NCI-H1105 (cell line): ENCODE measurements at places on chromosomes 5 and 9.

DNA sequence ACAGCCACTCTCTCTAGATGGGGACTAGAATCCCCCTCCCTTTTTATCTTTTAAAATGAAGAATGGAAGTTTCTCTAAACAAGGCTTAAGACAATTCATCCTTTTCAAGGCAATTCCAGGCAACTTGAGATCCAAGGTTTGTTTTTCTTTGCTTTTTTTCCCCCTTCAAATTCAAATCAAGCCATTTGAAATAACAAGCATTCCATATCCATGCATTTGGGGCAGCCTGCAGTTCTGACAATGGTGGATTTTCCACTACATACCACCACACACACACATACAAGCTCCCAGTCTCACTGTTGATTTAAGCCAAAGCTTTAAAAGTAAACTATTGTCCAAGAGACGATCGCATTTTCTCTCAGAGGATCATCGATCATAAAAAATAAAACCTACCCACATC, 424 bp downstream of the INSYN2B start:
- DNase-seq = no peak

DNA sequence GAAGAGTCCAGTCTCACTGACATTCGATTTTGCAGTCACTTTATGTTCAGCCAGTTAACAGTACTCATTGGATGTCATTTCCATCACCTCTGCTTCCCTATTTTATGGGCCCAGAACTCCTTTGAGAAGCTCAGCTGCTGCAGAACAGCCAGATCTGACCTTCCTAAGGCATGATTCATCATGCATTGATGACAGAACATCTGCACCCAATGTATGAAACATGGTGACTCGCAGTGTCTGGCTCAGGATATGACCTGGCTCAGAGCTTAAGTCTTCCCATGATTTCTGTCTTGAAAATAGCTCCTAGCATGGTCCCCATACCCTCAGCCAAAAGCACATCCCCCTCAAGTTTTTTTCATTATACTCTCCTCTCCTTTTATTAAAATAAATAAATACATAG, 92.6 kb upstream of the TRIM32 start:
- no peak for DNase-seq

DNA sequence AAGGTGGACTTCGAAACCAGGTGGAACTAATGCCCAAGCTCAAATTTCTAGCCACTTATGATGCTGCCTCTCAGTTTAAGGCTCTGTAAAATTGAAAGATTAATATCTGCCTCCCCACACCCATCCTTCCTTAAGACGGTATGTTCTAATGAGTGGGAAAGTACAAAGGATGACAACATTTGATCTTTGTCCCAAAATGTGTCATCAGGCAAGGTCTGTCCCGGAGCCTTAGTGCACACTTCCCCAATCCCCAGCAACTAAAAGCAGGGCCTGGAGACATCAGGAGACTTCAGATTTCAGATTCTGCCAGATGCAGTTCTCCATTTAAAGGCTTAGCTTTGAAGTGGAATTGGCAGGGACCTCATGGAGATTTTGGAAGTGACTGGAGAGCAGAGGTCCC, 316.5 kb downstream of the ASTN2 start:
- DNase-seq = no peak

DNA sequence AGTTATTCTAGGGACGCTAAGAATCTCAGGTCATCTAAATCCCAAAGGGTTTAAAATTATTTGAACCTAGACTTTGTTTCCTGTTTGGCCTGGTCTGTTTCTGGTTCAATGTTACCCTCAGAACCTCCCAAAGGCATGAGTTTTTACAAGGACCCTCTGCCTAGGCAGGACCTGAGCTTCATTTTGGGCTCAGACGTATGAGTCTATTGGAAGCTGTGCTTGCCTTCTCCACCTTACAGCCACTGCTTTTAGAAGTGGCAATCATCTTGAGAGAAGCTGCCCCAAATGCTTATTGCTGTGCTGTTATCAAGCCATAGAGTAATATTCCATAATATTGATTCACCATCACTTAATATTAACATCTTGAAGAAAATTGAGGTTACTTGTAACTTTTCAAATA, 510.4 kb downstream of the TLE4 start:
- DNase-seq = no peak

GRCh38 chr9:122133263-122133983, 26.2 kb downstream of the NDUFA8 start:
- no peak for DNase-seq

GRCh38 chr5:74285675-74286280, 354.8 kb downstream of the ENC1 start:
- no peak for DNase-seq

GRCh38 chr9:113454914-113455761, 8.4 kb upstream of the RGS3 start:
- no peak for DNase-seq

DNA sequence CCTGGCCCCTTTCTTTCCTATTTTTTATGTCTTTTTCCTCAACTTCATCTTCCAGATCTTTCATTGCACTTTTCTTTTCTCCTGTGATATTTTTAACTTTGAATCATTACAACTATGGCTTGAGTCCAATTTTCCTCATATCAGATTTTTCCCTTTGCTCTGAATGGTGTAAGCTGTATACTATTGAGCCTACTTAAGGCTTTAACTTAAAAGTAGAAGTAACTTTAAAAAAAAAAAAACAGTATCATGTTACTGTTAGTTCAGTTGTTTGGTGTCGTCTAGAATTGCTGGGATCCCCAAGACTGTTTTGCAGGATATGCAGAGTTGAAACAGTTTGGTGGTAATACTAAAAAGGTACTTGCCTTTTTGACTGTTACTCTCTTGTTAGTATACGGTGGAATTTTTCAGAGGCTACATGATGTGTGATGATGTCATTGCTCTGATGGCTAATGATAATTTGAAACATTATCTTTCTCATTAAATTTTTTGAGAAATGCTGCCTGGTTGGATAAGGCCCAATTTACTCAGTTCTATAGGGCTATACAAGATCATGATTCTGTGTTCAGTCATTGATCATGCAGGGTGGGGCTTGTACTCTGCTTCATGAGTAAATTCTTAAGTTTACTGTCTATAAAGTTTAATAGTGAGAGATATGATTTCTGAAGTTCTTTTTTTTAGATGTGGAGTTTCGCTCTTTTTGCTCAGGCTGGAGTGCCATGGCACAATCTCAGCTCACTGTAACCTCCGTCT, 8.8 kb downstream of the NAA35 start:
- no peak for DNase-seq

- DNase-seq = no peak
These were observed 202.4 kb upstream of the ZNF608 start for GRCh38 chr5:124948754-124949275.

- DNase-seq = no peak
These were observed 54.3 kb upstream of the RGS7BP start for GRCh38 chr5:64451551-64451950.

GRCh38 chr9:133188006-133188842, 20.8 kb downstream of the OBP2B start:
- DNase-seq = peak; percentile 44

DNA sequence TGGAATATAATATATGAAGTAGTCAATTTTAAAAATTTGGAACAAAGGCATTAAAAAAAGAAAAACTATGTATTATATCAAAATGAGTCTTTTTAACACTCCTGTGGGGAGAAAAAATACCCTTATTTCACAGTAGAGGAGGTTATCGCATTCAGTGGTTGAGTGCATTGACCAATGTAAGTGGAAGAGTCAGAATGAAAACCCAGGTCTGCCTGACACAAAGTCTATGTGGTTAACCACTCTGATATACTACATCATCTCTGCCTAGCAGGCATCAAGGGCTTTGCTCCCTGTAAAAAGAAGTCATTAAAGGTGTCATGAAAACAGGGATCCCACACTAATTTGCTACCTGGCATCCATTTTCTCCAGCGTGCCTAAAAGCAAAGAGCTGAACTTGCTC, 417.2 kb upstream of the C9orf72 start:
- no peak for DNase-seq

DNA sequence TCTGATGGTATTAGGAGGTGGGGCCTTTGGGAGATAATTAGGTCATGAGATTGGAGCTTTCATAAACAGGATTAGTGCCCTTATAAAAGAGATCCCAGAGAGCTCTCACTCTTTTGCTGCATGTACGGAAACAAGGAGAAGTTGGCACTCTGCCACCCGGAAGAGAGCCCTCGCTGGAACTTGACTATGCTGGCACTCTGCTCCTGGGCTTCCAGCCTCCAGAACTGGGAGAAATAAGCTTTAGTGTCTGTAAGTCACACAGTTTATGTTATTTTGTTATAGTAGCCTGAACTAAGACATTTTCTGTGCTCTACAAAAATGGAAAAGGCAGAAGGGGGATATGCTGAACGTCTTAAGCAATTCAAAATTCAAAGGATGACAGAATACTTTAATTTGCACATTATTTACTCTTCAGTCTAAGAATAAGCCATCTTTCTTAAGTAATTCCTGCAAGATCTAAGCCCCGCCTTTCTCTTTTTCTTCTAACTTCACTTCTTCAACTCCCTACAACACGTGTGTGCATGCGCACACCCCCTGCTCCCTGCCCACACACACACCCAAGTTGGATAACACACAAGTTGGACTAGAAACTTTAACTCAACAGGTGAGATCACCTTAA, 17.3 kb downstream of the NFIB start:
- no peak for DNase-seq

GRCh38 chr9:84620338-84620737, 49.2 kb upstream of the NTRK2 start:
- DNase-seq = no peak

DNA sequence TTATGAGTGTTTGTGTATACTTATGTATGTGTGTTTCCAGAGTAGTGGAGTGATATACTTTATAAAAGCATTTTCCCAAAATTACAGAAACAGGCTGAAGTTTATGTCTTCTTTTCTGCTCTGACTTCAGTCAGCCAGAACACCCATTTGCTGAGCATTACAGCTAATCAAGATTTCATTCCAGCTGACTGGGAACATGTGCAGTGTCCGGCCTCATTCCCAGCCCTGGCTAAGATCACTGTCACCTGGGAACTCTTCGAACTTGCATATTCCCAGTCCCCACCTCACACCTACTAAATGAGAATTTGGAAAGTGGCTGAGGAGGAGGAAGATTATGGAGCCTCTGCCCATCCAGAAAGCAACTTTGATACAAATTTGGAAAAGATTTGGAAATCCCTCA, 90.8 kb upstream of the PRRC1 start:
- no peak for DNase-seq

GRCh38 chr5:139817362-139817761, 21.8 kb downstream of the PSD2 start:
- no peak for DNase-seq

DNA sequence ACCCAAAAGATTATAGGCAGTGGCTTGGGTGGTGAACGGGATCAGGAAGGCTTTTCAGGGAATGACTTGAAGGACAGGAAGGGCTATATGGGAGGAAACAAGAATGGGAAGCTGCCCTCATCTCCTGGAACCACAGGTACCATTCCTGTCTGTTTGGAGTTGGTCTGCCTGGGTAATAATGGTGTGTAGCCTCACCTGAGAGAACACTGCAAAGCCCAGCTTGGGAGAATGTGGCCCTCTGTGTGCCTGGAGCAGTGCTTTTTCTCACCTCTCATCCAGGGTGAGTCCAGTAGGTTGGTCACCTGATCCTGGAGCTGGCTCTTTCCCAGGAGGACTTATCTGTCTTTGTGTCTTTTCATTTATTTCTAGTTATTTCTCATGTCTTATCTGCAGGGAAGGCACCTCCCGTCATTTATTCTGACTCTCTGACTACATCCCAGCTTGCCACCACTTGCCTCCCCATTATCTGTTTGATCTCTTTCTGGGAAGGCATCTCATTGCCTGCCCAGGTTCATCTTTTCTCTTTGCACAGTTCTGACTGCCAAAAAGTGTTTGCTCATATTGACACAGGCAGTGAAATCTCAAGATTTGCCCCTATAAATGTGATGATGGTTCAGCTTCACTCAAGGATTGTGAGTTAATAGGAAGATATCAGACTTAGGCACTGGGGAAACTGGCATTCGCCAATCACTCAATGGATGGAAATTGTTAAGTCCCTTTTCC, 22.5 kb upstream of the OR2S2 start:
- DNase-seq = no peak

GRCh38 chr9:114769624-114770023, 36.2 kb downstream of the TNFSF15 start:
- DNase-seq = no peak

DNA sequence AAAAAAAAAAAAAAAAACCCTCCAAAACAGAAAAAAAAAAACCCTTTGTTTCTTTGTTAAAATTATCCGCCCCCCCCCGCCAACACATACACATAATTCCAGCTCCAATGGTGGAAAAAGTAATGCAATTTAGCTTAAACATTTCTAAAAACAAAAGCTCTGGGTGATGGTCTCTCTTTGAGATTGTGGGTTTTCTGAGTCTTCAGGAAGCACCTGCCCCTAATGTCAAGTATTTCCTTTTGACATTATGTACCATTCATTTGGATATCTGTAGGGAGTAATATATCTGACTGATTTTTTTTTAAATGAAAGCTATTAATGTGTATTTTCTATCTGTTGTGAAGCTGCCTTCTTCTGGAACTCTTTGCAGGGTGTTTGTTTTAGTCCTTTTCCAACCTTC, 389.7 kb downstream of the TAF11L14 start:
- no peak for DNase-seq

GRCh38 chr9:92315456-92315855, 9.7 kb downstream of the NOL8 start:
- DNase-seq = no peak

GRCh38 chr9:35414889-35415288, 75.0 kb upstream of the RUSC2 start:
- DNase-seq = no peak

DNA sequence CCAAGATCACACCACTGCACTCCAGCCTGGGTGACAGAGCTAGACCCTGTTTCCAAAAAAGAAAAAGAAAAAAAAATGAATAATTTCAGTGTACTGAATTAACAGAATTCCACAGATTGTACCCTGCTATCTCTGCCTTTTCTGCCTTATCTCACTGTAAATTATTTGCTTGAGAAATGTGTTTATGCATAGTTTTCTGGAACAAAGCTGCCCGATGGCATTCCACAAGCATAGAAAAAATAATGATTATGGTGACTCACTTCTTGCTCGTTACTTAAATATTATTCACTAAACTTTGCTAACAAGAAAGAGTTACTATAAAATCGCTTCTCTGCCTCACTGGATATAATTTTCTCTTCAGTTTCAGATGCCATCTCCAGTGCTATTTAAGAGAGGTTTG, 88.7 kb upstream of the FAM169A start:
- DNase-seq = no peak

DNA sequence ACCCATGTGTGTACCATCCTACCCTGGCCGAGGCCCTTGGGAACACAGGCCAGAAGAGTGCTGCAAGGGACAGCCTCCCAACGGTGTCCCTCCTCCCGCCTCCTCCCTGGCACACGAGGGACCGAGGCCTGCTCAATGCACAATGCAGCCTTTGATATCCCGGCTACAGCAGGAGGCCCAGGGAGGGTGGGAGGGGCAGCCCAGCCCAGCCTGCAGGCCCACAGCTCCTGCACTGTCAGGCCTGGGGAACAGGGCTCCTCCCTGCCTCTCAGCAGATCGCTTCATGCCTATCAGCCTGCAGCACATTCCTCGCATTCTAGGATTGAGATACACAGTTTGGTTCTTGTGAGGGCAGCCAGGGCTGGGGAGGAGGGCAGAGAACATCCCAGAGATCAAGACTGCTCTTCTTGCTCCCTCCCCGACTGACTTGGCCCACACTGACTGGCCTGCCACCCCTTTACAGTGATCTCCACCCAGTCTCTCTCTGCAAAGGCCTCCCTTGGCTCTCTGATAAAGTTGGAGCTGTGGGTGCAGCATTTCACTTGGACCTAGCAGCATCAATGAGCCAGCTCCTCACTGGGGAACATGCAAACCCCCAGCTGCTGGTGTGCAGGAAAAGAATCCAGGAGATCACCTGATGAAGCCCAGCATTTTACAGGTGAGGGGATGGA, at the start of gene SH3TC2:
TSS of gene SH3TC2 (minus strand) at position 46 of the 671 bp plus-strand sequence. CDS start at position 6, 40 bp downstream.
- DNase-seq = no peak
